ENCODE measurements at places on chromosomes 1 and 21. TPM values are rescaled to one million over a fixed set of nuclear protein-coding genes. Genes with fewer than 3 reads are reported as not detected.

PCNX2 gene
- total RNA-seq: 15.6 TPM

AP4B1 gene
- 23.6 TPM for total RNA-seq

LENEP gene
- 1.9 TPM for total RNA-seq

NGF gene
- total RNA-seq: not detected

LAX1 gene
- not detected for total RNA-seq

HDGF gene
- 304 TPM for total RNA-seq

OPRD1 gene
- total RNA-seq: 3.9 TPM

SLC16A4 gene
- total RNA-seq: 1.8 TPM

- DNase-seq: no peak
These were observed 44.6 kb downstream of the JAK1 start for GRCh38 chr1:64921771-64922170.

DNA sequence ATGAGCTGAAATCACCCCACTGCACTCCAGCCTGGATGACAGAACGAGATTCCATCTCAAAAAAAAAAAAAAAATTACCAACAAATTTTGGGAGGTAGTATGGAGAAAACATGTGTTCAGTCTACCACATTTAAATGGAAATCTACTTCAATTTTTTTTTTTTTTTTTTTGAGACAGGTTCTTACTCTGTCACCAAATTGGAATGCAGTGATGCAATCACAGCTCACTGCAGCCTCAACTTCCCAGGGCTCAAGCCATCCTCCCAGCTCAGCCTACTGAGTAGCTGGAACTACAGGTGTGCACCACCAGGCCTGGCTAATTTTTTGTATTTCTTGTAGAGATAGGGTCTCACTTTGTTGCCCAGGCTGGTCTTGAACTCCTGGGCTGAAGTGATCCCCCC, 82.1 kb downstream of the GFI1 start:
- no peak for DNase-seq

DNA sequence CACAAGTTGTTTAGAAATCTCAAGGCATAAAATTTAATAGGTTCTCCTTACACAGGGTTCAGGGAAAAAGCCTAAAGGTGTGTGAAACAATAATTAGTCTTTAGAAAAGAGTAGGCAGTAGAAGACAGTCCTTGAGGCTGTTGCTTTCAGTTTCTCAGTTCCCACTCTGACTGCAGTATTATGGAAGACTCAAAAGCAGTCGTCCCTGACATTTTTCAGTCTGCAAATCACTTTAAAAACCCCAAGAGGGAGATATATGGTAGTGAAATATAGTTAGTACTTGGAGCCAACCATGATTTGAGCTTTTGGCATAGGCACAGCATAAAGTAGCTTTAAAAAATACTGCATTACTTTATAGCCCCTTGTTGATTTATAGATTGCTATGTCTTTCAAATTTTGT, 299.7 kb downstream of the OLFM3 start:
- no peak for DNase-seq

GRCh38 chr21:44764319-44765230, 37.0 kb downstream of the UBE2G2 start:
- no peak for DNase-seq

DNA sequence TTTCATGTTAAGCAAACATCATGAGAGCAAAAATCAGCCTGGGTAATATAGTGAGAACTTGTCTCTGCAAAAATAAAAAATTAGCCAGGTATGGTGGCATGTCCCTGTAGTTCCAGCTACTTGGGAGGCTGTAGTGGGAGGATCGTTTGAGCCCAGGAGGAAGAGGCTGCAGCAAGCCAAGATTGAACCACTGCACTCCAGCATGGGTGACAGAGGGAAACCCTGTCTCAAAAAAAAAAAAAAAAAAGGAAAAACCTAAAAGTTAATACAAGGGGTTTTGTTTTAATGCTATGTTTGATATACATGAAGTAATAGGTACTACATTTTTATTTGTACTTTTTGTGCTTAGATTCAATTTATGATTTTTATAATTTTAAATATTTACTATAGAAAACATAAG, 27.1 kb upstream of the SLC35A3 start:
- DNase-seq: no peak

- DNase-seq: no peak
These were observed 40.1 kb downstream of the RSPH1 start for GRCh38 chr21:42455754-42456440.

GRCh38 chr1:71434240-71434639, 353.4 kb upstream of the ZRANB2 start:
- no peak for DNase-seq

DNA sequence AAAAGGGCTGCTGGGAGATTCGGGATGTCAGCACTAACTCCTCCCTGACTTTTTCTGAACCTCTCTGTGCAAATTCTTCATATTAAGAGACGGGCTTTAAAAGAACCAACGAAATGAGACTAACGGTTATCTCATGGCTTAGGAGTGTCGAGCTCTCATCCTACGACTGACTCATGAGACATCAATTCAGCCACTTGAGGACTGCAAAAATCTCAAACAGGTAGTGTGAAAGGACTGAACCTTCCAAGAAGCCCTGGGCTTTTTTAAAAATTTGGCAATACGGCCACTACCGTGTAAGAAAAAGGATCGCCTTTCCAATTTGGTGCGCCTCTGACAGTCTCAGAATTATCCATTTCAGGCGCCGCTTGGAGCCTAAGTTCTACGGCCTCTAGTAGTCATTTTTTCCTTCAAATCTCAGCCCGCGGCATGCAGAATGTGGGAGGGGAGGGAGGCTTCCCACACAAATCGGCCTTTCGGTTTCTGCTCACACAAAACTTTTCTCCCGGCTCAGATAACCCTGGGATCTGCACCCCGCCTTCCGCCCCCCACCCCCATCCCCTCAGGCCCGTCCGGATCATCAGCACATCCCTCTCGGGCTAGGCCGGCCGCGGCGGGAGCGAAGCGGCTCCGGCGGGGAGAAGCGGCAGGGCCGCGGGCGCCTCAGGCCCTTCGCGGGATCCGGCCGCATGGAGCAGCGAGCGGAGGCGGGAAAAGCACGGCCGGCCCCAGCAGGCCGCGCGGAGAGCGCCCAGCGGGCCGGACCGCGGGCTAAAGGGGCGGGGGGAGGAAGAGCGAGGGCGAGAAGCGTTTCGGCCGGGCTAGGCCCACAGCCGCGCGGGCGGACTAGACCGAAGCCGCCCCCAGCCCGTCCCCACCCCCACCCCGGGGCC, 618 bp downstream of the HNRNPR start:
- DNase-seq: peak; percentile 31

DNA sequence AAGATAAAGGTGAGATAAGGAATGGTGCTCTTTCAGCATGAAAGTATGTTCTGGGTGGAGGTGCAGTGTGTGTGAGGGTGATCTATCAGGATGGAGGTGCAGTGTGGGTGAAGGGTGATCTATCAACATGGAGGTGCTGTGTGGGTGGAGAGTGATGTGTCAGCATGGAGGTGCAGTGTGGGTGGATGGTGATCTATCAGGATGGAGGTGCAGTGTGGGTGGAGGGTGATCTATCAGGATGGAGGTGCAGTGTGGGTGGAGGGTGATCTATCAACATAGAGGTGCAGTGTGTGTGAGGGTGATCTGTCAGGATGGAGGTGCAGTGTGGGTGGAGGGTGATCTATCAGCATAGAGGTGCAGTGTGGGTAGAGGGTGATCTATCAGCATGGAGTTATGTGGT, 12.3 kb upstream of the MAP10 start:
- no peak for DNase-seq

DNA sequence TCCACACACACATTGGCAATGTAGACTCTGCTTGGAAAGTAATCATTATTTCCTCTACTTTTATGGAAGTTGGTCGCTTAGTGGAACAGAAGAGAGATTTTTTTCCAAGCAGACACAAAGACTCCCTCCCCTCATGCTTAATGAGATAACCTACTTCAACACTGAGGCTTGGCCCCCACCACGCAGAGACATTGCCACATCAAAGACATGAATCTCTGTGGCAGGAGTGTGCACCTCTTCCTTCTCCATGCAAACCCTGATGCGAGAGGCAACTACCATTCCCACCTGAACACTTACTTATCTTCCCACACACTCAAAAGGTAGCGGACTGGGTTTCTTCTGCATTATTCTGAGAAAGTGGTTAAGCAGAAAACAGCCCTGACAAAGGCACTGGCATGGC, 37.3 kb upstream of the LPAR3 start:
- no peak for DNase-seq

- DNase-seq: no peak
These were observed 208 bp upstream of the MYBPH start for GRCh38 chr1:203175827-203176241.

DNA sequence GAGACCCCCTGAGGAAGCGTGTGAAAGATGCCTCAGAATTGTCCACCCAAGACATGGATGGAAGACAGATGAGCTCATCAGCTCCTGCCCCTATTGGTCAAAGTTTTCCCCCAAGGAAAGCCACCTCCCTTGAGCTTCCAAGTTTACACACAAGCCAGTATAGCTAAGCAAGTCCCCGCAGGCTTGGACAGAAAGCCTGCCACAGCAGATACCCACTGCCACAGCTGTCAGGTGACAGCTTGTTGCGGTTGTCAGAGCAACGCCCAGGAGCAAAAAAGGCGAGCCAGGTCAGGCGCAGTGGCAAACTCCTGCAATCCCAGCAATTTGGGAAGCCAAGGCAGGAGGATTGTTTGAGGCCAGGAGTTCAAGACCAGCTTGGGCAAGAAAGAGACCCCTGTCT, 60.9 kb upstream of the IFNAR2 start:
- DNase-seq: no peak

DNA sequence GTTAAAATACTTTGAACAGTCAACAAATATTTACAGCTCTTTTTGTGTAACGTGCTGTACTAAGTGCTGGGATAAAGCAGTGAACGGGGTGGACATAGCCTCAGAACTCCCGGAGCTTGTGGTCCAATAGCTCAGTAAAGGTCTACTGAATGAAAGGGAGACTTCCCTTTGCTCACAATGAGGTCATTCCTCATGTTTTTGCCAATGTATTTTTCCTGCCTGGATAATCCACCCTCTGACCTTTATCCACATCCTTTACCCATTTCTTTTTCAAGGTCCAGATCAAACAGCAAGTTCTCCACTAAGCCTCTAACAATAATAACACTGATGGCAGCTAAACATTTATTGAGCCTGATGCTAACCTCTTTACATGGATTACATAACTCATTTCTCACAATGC, 55.9 kb downstream of the LEPR start:
- DNase-seq: no peak

- DNase-seq: no peak
These were observed 3.3 kb downstream of the LHX4 start for GRCh38 chr1:180233191-180234011.

DNA sequence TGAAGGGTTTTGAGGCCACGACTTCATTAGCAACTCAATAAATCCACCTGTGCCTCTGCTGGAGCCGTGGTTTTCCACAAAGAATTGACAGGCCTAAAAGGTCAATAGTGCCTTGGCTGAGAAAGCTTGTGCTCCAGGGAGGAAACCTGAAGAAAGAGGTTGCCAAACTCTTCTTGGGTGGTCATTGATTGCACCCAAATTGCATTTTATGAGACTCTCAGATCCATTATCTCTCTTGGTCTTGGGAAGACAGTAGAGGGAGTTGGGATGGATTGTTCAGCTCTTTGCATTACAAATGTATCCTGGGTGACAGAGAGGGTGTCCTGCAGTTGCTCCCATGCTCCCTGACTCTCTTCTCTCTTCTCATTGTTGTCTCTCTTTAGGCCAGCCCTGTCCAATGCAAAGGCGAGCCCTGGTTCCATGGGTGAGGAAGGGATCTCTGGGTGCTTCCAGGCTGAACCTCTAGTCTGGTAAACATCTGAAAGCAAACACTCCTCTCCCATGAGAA, 46.1 kb upstream of the HTR1D start:
- no peak for DNase-seq

GRCh38 chr1:83574791-83575190, 424.1 kb downstream of the TTLL7 start:
- no peak for DNase-seq

- DNase-seq: no peak
These were observed 82.7 kb upstream of the ABCD3 start for GRCh38 chr1:94335447-94335846.

GRCh38 chr1:22995774-22996173, 19.9 kb downstream of the TEX46 start:
- no peak for DNase-seq

DNA sequence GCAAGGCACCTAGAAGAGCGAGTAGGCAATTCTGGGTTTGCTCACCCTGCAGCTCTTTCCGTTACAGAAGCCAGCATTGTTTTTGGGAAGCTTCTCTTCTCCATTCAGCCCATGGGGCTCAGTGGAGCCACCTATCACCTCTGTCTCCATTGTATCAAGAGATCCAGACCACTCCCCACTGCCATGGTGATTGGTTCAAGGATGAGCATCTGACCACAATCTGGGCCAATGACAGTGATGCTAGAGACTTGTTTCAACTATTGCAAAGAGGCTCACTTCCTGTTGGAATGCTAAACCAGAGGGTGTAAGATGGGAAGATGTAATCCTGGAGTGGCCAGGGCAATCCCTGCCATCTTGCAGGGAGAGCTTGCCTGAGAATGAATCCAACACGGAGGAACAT, 6.6 kb downstream of the SPATA21 start:
- DNase-seq: no peak

GRCh38 chr1:209428241-209428921, 155.1 kb upstream of the CAMK1G start:
- DNase-seq: no peak

- DNase-seq: no peak
These were observed 151.3 kb downstream of the ETS2 start for GRCh38 chr21:38956856-38957571.

DNA sequence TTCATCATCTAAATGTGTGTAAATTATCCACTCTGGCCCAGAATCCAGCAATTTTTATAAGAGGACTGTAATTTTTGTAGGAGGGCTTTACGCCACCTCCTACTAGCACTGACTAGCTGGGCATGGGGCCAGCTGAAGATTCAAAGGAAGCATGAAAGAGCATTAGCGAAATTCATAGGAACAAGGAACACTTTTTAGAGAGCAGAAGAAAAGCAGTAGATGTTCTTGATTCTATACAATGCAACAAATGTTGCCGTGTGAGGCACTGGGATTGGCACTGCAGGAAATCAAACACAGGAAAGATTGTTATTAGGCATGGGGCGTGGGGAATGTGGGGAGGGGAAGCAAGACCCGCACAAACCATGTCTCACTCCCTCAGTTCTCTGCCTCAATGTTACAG, 58.4 kb upstream of the PARP1 start:
- DNase-seq: no peak

DNA sequence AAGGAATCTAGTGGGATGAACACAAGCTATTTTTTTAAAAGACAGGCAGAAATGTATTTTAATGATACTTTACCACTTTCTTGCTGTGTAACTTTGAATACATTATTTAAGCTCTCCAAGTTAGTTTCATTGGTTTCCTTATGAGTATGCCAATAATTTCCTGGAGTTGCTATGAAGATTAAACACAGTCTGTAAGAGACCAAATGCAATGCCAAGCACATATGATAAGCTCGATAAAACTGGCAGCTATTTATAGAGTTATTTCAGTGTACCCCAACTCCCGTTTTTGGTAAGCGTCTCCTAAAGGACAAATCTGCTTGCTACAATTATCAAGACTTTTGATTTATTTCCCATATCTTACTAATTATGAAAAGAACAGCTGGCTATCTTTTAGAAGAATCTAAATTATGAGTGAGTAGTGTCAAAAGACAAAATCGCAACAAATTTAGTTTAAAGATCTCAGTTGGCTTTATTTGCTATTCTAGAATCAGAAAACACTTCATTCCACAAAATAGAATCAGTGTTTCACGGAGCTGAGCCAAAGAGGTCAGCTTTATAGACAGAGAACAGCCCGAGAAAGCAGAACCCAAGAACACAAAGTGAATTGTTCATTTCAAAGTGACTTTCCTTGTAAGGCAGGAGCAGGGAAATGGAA, 7.2 kb upstream of the MAP10 start:
- DNase-seq: no peak

- no peak for DNase-seq
These were observed 2.2 kb downstream of the TMED5 start for GRCh38 chr1:93177991-93178390.
